ENCODE measurements at places on chromosomes 4 and X.

GRCh38 chr4:184382189-184382846, 92.0 kb downstream of the IRF2 start:
- DNase-seq = no peak

- no peak for DNase-seq
Measured at GRCh38 chr4:112931001-112931400, 118.5 kb upstream of the ANK2 start.

GRCh38 chrX:80807992-80808735, 1.5 kb downstream of the BRWD3 start:
- DNase-seq = peak; percentile 78

DNA sequence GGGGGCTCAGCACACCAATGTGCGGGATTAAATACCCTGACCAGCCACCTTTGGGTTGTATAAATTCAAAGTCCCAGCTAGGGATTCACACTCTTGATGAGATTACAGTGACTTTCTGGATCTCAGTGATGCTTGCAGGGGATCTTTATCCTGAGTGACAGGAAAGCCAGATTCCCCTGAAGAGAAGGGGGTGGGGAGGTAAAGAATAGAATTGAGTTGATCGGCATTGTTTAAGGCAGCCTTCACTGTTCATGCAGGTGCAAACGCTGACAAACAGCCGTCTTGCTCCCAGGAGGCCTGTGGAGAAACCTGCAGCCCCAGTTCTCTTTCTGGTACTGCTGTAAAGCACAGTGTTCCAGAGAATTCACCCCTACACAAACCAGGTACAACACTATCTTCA, 19.0 kb downstream of the CXXC4 start:
- DNase-seq = no peak

DNA sequence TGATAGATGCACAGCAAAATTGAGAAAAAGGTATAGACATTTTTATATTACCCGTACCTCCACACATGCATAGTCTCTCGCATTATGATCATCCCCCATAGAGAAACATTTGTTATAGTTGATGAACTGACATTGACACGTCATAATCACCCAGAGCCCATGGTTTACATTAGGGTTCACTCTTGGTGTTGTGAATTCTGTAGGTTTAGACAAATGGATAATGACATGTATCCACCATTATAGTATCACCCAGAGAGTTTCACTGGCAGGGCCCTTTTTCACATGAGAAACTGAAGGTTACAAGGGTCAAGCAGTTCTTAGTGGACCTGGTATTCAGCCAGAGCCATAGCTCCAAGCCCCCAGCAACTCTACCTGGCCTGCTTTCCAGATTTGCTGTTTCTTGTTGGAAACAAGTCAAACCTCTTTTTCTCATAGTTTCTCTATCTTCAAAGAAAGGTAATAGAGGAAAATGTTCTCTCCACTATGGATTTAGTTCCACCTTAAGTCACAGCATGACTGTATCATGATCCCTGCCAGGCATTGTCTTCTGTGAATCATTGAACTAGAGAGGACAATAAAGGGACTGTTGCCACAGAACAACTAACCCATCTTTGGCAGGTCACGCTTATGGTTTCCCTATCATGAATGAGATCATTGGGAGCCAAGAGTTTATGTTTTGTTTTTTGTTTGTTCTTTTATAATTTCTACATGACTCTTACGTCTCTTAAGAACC, 64.0 kb downstream of the HHIP start:
- peak; percentile 86 for DNase-seq

DNA sequence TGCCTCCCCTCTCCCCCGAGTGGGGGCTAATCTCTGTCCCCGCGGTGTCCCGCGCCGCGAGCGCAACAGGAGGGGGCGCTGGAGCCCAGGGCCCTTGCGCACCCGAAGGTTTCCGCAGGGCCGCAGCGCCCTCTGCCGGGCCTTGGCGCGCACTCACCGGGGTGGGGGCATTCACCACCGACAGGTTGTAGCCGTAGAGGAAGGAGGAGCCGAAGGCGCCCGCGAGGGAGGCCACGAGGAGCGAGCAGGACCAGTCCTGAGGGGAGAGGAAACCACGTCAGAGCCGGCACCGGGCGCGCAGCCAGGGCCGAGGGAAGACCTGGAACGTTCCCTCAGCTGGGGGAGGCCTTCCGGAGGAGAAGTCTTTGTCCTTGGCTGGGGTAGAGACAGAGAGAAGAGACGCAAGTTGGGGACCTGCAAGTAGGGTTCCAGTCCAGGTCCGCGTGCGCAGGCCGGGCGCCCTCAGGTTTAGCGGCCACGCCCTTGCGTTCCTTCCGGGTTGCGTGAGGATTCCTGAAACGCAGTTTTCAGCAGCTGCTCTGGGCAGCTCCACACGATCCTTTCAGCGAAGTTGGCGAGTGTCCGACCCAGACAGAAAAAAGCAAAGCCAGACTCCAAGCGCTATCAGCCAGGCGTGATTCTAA, 2.4 kb downstream of the SLC2A9 start:
- peak; percentile 95 for DNase-seq

DNA sequence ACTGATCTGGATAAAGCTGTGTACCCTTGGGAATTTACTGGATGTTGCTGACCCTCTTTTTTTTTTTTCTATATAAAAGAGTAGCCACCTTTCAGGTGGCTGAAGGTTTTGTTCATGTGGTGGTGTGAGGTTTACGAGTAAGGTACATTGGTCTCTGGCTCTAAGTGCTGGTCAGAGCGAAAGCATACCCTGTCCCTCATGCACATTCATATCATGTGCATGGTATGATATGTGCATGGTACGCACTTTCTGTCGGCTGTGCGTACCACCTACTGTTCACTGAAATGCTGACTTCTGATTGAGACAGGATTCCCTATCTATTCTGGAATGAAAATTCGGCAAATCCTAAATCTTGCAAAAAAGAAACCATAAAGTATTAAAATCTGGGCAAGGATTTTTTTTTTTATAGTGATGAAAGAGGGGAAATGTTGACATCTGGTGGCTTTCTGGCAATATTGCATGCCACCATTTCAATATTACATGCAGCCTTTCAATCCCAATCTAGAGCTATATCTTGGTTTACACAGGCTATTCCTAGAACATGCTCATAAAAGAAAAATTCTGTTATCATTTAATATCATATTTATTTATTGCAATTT, 32.8 kb downstream of the FAM149A start:
- peak; percentile 55 for DNase-seq

All from fibroblast of the aortic adventitia (primary cell).